ENCODE measurements at places on chromosomes 16 and 17.

- DNase-seq = no peak
Measured at GRCh38 chr17:79871131-79871530, 31.9 kb upstream of the CBX4 start.

GRCh38 chr16:57284209-57284951 is at the start of gene PLLP:
Gene PLLP, minus strand, starts transcription at chr16:57284672. Its CDS starts 132 bp downstream, at chr16:57284540.
- DNase-seq = no peak

GRCh38 chr16:66996324-66996982 is 8.1 kb downstream of the CES4A start:
- no peak for DNase-seq

- DNase-seq = no peak
Measured at GRCh38 chr17:60712675-60713074, 35.0 kb downstream of the BCAS3 start.

- no peak for DNase-seq
Measured at GRCh38 chr17:78804777-78805176, 22.7 kb upstream of the CYTH1 start.

- DNase-seq = no peak
Measured at GRCh38 chr17:75894049-75894733, 2.6 kb downstream of the TRIM65 start.

DNA sequence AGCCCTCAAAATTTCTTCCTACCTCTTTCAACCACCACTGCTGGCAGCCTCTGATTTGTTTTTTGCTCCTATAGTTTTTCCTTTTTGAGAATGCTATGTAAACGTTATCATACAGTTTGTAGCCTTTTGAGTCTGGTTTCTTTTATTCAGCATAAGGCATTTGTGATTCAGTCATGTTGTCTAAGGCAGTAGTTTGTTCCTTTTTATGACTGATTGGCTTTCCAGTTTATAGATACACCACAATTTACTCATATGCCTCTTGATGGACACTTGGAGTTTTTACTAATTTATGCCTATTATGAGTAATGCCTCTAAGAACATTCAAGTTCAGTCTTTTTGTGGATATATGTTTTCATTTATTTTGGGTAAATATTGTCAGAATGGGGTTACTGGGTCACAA is 136.6 kb downstream of the CHD9 start:
- DNase-seq = no peak

GRCh38 chr16:73869126-73869525 is 427.5 kb upstream of the PSMD7 start:
- no peak for DNase-seq

- DNase-seq = no peak
Measured at GRCh38 chr17:74211912-74212208, 1.5 kb upstream of the TTYH2 start.

GRCh38 chr16:89922884-89923639 is at the start of gene TUBB3:
Gene TUBB3, plus strand, starts transcription at chr16:89923342. Its CDS starts 60 bp downstream, at chr16:89923402.
- no peak for DNase-seq

DNA sequence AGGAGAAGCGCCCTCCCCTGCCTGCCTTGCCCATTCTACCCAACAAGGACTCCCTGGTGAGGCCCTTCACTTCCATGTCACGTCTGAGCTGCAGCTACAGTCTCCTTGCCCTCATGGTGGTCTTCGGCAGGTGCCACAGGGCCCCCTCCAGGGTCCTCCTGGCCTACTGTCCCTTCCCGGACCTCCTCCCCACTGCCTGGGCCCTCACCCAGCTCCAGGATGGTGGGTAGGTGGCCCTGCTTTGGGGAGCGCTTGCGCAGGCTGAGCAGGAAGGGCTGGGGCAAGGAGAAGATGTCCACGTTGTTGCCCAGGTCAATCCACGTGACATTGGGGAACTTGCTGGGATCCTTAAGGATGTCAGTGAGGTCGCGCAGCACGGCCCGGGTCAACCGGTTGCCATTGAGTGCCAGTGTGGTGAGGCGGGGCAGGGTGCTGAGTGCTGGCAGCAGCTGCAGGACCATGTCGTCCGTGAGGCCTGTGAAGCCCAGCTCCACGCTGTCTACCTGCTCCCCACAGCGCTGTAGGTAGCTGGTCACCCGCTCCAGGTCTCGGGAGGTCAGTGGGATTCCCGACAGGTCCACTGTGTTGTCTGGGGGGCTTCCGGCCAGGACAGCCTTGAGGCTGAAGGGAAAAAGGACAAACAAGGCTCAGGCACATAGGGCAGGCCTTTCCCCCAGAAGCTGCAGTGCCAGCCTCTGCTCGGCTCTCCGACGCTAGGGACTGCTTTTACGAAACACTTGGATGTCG is 28.3 kb downstream of the TRPV2 start:
- no peak for DNase-seq

GRCh38 chr16:86661706-86662105 is 83.4 kb downstream of the FOXL1 start:
- DNase-seq = no peak

- no peak for DNase-seq
Measured at GRCh38 chr17:55454906-55455474, 33.4 kb upstream of the MMD start.

DNA sequence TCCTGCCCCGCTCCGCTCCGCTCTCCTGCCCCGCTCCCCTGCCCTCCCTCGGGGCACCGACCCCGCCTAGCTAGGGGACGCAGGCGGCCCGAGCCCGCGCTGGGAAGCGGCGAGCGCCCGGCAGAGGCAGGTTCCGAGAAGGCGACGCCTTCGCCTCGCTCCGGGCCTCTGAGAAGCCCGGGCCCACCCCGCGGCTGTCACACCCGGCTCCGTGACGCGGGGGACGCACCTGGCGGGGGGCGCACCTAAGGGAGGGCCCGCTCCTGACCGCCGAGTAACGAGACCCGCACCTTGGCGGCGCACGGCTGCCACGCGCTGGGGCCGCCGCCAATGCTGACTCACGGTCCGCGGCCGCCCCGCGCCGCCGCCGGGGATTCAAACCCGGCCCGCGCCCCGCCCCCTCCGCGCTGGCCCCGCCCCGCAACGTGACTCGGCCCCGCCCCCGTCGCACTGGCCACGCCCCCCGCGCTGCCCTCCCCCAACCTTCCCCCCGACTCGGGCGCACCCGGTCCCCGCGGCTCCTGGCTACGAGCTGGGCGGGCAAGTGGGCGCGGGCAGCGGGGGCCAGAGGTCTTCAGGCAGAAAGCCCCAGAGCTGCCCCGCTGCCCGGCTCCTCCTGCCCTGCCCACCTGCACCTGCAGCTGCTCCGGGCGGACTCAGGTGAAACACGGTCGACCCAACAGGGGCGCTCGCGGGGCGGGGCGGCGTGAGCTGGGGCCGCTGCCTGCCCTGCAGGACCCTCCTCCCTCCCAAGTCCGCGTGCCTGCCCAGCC is 27.8 kb downstream of the GNPTG start:
- no peak for DNase-seq

- DNase-seq = no peak
Measured at GRCh38 chr17:81722184-81723120, 10.4 kb downstream of the SLC25A10 start.

DNA sequence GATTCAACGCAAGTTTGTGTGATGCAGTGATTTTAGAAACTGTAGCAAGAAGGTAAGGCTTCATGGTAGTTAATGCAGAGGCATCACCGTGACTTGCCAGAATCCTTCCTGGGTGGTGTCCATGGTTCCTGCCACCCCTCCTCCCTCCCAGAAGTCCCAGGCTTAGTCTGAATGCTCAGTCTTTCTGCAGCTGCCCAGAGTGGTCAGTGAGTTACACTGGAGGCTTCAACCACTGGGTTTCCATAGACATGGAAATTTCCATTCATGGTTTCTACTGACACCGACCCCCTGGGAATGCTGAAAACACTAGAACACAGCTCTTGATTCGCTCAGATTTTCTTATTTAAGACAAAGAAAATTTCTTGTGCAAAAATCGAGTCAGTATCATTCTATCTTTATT is 159.4 kb upstream of the HSBP1 start:
- DNase-seq = no peak

DNA sequence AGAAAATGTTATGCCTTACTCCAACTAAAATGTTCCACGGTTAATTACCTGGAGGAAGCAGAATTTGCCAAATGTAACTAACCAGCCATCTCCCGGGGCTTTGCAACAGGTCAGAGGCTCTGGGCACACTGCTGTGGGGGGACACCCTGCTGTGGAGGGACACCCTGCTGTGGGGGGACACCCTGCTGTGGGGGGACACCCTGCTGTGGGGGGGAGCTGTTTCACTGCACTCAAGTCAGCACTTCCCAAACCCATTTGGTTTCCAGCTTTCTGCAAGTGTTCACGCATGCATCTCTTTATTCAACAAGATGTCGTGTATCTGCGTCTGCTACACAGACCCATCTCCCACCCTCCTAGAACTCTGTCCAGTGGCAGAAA is 239.5 kb downstream of the C16orf95 start:
- DNase-seq = no peak

DNA sequence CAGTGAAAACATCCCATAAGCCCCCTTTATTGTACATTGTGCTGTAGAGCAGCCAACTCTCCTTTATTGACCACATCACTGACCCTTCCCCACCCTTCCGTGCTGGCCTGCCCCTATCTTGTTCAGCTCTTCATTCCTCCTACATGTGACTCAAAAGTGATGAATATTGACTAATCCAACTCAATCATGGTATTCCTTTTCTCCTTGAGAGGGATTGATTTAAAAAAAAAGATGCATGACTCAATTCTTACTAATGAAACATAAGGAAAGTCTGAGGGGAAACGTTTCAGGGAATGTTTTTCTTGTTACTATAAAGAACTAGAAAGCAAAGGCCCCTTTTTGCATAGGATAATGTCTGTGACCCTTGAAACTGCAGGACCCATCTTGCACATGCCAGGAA is 125.2 kb upstream of the SOX9 start:
- DNase-seq = no peak

DNA sequence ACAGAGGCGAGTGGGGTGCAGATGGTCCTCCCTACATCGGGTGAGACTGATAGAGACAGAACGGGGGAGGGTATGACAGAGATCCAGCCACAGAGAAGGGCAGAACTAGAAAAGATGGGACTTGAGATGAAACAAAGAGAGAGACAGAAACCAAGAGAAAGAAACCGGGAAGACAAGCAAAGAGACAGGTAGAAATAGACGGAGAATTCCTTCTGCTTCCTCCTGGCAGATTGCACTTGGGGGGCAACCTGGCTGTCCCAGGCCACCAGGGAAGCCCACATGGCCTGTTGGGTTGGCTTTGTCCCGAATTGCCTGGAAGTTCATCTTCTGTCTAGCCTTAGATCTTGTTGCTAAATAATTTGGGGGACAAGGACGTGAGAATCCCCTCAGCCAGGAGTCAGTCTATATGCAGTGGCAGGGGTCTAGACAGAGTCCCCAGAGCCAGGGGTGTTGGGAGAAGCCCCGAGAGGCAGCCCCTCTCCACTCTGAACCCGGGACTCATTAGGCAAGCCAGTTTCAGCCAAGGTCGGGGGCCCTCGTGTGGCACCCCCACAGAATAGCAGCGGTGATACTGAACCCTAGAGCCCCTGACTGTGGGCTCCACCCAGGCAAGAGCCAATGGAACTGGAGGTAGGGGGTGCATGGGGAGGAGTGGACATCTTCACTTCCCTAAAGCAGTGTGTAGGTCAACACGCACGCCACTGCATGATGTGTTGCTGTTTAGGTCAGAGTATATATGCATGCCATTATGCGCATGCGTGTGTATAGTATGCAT is 627 bp upstream of the TSPOAP1 start:
- DNase-seq = peak; percentile 79

DNA sequence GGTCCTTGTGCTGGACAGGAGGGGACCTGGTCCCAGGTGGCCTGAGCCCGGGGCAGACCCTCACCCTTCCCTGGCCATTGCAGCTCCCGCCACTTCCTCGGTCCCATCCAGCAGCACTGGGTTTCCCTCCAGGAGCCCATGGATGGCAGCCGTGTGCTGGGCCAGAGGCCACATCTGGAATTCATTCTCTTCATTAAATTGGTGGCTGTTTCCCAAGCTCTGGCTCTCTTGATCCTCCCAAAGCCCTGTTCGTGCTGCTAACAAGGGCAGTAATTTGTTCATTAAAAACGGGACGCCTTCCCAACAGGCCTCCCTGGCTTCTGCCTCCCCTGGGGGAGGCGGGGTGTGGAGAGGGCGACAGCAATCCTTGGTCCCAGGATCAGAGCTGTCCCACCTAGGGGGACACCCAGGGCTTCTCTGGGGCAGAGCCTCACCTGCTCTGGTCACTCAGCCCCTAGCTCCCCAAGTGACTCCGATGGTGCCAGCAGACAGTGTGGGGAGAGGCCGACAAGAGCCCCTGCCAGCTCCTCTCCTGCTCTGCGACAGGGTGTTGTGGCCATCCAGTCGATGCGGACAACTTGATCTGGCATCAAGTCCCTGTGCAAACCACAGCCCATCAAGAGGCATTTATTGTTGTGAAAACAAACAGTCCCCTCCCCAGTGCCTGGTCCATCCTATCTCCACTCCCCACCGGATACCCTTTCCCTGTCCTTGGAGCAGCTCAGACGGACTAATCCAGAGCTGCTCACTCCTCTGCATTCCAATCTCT is 44.0 kb downstream of the SDK2 start:
- DNase-seq = no peak

DNA sequence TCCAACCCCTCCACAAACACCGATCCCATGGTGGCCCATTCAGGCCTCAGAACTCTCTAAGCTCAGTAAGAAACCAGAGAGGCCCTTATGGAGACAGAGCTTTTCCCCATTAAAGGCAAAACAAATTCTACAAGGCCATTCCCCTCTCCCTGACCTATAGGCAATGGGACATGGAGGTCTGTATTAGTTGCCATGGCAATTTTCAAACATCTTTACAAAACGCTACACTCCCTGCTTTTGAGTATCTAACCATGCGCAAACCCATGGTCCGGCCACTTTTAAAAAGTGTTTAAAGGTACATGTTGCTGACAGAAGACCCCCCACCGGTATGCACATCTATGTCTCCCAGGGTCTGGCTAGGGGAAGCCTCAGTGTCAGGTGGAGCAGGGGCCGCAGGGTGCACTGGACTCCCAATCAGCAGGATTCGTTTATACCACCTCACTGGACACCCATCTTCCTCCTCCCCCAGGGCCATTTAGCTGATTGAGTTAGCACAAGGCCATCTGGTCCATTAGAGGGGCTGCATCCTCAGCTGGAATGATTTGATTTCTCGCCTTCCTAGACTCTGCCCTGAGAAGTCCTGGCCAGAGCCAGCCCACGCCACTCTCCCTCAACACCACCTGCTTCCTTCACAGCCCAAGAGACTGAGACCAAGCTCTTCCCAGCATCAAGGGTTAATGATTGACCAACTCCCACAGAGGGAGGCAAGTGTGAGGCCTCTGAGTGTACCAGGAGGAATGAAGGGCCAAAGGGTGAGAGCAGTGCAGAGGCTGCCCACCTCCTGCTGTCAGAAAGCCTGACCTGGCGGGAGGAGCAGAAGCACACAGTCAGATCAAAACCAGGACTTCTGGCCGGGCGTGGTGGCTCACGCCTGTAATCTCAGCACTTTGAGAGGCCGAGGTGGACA is 10.9 kb downstream of the ACLY start:
- no peak for DNase-seq

- no peak for DNase-seq
Measured at GRCh38 chr17:82611140-82612058, 36.8 kb downstream of the WDR45B start.
